ENCODE measurements at places on chromosomes 13 and 19.

DNA sequence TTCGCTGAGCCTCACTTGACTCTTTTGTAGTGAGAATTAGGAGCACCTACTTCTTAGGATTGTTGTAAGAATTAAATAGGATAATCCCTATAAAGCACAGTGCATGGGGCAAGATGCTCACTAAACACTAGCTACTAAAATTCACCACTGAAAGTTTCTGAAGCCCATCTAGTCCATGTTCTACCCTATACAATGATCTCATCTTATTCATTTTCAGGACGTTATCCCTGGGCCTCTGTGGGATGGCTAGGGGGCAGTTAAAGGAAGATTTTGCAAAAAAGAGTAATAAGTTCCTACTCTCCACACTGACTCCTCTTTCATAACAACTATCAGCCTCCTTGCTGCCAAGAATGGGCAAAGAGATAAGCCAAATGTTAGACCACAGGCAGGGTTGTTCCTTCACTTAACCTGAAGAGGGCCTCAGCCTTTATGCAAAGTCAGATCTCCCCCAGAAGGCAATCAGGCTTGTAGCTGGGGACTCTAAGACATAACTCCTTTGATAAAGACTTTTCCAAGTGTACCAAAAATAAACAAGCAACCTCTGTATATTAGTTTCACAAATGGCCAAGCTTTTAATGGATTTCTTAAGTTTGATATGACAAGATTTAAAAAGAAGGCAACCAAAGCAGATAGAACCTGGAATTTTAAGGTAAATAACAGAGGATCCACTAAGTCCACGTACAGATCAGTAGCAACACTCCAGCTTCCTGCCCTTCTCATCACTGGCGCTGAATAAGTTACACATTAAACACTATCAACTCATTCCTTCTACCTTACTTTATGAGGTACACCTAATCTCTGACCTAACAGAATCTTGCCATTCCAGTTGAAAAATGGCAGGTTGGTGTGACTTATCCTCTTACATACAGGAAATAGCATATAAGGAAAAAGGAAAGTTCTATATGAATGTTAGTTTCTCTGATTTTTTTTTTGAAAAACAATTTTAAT, 44.4 kb downstream of the ELF1 start:
- no peak for DNase-seq

GRCh38 chr13:102903659-102904407, 58.0 kb downstream of the ERCC5 start:
- no peak for DNase-seq

- no peak for DNase-seq
Measured at GRCh38 chr13:39378306-39378705, 224.7 kb downstream of the LHFPL6 start.

GRCh38 chr19:50383001-50383851, 921 bp upstream of the POLD1 start:
- DNase-seq = no peak

- no peak for DNase-seq
Measured at GRCh38 chr13:112545856-112546255, 42.1 kb downstream of the TUBGCP3 start.

- no peak for DNase-seq
Measured at GRCh38 chr13:77328819-77329132, 1.9 kb upstream of the MYCBP2 start.

Data from stimulated activated CD4-positive, alpha-beta T cell treated with anti-CD3 and anti-CD28 coated beads, Interleukin-15, amount 100 ng/mL, for 48 hours (primary cell).